ENCODE measurements at places on chromosomes 13 and 19.

DNA sequence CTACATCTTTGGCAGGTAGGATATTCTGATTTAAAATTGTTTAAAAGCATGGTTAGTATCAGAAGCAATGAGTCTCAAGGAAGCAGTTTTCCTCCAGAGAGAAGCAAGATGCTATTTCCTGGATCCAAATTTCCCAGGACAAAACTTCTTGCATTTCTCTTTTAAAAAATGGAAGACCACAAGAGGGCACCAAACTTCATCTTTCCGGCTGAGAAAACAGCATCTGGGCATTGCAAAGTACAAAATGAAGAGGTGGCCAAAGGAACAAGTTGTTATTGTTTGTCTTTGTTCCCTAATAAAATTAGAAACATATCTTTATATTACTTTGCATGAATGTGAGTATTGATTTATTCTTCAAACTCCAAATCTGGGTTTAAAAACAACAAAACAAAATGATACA lies 60.0 kb upstream of the LRCH1 start:
- DNase-seq = peak; percentile 69

- no peak for DNase-seq
Observed at GRCh38 chr13:99870541-99870940, 101.0 kb downstream of the ZIC5 start.

DNA sequence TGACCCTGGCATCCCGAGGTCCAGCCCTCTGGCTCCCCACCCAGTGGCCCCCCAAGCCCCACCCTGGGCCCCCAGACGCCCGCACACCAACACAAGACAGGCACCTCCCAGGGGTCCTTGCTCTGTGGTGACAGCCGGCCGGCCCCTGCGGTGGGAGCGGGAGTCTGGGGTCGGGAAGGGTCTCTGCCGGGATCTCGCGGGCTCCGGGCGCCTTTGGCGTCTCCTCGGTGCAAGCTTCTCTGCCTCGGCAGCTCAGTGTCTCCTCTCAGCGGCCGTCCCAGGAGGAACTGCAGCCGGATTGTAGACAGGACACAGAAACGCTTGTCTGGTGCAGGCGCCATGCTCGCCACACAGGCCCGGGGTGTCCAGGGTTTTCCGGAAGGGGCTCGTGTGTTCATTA lies 43.7 kb downstream of the TMEM255B start:
- no peak for DNase-seq

- DNase-seq = no peak
Observed at GRCh38 chr19:30691819-30692166, 319.6 kb downstream of the ZNF536 start.
